Umbilical cord (tissue), 2 donors: ENCODE measurements at places on chromosomes 1 and 21.

GRCh38 chr1:231493421-231494185 lies 34.9 kb upstream of the TSNAX start:
- DNase-seq: no peak

- peak; percentile 86 for DNase-seq
Measured at GRCh38 chr1:15949453-15950245, 26.3 kb downstream of the ZBTB17 start.

DNA sequence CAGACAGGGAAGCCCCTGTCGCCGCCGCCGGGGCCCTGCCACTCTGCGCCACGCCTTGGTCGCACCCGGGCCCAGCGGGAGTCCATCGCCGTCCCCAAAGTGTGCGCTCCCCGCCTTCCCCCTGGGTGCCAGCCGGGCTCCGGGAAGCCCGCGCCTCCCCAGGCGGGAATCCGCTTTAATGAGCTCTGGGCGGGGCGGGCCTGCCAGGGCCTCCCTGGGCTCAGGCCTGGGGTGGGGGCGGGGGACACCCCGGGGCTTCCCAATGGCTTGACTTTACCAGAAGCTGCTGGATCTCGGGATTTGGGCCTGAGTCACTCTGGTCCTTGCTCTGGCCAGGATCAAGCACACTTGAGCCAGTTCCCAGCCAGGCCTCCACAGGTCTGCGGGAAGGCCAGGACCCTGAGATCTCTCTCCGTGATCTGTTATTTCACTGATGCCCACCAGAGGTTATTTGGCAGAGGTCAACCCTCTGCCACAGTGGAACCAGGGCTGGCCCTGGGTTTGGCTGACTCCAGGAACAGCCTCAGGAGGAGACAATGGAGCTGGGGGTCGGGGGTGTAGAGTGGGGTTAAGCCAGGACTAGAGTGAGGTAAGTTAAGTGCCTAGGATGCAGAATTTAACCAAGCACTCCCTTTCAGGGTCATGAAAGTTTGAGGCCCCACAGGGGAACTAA lies 178.4 kb upstream of the EDN2 start:
- DNase-seq: peak; percentile 76

DNA sequence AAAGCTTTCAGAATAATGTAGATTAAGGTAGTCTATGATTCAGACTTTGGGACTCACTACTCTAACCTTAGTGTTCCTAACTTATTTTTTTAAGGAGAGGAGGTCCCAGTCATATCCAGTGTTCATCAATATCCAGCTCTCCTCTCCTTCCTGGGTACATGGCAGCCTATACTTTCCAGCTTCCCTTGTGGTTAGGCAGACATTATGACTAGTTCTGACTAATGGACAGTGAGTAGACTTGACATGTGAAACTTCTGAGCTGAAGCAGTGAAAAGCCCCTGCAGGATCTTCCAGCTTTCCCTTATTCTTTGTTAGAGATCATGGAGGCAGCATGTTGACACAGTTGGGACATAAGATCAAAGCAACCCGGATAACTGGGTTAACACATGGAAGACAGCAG lies 144.2 kb downstream of the PTPRU start:
- no peak for DNase-seq

GRCh38 chr1:43235451-43236121 lies 34.2 kb upstream of the TMEM125 start:
- DNase-seq: no peak

- no peak for DNase-seq
Measured at GRCh38 chr1:47592296-47593012, 154.6 kb downstream of the FOXD2 start.

DNA sequence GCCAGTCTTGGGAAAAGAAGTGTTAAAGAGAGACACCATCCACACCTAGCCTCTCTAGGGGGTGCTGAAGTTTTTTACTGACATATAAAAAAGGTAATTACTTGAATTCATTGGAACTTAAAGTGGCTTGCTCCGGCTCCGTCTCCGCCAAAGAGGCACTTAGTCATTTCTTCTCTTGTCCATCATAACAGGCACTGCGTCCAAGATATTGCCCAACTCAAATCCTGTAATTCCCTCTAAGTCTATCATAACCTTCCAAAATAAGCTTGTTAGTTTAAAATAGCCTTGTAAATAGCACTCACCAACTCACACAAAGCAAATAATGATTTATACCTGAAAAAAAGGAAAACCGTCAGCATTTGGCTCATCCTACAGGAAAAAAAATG lies 160.5 kb downstream of the ZBTB18 start:
- DNase-seq: peak; percentile 78

DNA sequence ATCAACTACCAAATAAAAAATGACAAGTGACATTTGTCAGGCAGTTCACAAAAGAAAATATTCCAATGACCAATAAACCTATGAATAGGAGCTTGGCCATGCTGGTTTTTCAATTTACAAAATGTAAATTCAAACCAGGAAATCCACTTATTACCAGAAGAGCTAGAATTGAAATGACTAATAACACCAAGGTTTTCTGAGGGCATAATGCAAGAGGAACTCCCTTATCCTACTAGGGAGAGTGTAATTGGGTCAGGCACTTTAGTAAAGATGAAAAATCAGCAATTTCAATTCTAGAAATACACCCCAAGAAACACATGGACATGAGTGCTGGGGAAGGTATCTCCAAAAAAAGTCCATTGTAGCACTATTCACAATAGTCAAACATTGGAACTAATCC lies 16.7 kb upstream of the TIAM1 start:
- no peak for DNase-seq

DNA sequence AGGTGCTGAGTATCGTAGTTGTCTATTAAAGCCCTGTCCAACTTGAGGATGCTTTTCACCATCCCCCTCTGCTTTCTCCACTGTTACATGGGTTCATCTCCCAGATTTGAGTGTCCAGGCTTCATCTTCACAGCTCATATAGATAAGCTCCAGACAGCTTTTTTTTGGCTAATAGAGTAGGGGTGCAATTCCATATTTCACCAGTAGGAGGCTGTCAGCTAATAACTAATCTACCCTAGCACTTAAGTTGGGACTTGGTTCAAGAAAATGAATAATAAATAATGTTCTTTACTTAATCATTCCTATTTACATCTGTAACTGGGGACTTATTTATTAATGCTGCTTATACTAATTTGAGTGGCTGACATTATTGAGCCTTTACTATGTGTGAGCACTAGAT lies 124.5 kb downstream of the IGSF21 start:
- no peak for DNase-seq

- no peak for DNase-seq
Measured at GRCh38 chr21:31873275-31873695, 465 bp downstream of the HUNK start.

GRCh38 chr1:34929497-34929852 lies at the start of gene DLGAP3:
DLGAP3 (minus strand) TSS chr1:34929650; CDS start chr1:34905383, 24,267 bp downstream.
- no peak for DNase-seq

DNA sequence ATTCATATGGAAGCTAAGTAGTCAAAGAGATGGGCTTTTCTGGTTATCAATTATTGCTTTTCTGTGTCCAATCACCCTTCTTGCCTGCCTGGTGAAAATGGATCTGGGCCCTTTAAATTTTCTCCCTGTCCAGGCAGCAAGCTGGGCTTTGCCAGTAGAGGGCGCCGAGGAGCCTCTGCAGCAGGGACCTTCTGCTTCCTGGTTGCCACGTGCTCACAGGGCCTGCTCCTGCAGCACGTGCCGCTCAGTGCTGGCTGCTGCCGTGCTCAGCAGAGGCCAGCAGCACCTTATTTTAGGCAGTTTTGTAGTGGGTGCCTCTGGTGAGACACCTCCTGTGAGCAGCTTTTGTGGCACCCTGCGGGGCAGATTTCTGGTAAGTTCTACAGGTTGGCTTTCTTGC lies 4.0 kb downstream of the ACTL8 start:
- DNase-seq: no peak

DNA sequence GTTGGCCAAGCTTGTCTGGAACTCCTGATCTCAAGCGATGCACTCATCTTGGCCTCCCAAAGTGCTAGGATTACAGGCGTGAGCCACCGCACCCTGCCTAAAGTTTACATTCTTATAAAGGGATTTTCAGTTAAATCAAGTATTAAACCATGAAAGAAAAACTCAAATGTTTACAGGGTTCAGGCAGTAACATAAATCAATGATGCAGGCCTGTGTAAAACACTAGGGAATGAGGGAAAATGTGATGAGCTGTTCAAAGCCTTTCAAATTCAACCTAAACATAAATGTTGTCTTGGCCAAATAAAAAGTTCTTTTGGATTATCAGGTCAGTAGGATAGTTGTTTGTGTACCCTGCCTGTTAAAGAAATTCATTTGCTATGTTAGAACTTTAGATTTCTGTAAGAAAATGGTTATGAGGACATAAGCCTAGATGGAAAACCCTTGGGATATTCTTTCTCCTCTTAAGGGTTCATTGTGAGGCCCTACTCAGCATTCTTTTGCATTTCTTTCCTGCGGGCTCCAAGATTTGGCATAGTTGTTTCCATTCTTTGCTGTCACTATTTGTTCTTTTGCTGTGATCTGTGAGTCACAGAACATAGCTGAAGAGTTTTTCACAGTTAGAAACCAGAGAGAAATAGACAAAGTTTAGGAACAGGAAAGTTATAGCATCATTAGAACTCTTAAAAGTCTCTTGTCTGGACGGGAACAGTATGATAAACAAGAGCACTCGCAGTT lies 8.9 kb upstream of the ZRANB2 start:
- peak; percentile 33 for DNase-seq

DNA sequence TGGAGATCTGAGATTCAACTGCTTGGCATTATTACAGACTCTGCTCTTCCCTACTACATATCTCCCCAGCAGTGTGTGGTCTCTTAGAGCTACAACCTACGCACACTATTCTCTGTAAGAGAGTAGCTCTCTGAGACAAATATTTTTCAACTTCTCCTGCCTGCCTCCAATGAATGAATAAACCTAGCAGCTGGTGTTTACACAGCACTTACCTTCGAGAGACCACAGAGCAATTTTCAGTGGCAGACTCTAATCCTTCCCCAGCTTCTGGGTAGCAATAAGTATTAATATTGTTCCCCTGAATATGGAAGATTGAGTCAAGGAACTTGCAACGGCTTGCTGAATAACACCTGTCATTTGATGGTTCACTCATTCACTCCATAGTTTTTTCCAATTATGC lies 350.9 kb upstream of the SPAG17 start:
- no peak for DNase-seq

DNA sequence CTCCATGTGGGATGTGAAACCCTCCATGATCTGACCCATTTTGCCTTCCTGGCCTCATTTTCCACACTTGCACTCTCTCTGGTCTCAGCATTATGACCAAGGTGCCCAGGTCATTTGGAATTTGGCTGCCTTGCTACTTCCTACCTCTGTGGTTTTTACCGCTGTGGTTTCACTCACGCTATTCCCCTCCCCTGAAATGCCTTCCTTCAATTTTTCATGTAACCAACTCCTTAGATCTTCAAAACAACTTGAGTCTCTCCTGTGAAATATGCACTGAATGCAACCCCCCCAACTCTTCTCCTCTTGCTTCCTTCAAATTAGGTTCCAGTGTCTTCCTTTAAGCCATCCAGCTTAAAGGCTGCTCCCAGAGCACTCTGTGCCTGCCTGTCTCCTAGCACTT lies 50.1 kb downstream of the PHC2 start:
- DNase-seq: no peak

DNA sequence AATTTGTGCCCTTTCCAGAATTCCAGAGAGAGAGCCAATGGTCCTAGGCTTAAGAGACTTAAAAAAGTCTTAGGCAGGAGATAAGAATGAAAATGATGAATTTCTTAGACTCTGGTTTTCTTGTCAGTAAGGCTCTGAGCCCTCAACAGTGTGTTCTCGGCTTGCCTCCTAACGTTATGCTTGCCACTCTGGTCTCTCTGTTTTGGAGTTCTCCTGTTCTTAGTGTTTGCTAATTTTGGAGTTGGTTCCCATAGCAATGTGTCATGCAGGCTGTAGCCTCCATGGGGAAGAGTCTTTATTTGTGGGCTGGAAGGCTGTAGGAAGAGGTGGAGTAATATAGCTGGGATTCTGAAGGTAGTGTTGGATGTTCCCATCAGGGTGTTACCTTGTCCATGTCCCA lies 19.9 kb downstream of the TBX19 start:
- DNase-seq: peak; percentile 50
